ENCODE measurements at places on chromosomes 16 and 17.
A peak's percentile ranks its signal among the peaks of the same experiment; 100 is the strongest.

DNA sequence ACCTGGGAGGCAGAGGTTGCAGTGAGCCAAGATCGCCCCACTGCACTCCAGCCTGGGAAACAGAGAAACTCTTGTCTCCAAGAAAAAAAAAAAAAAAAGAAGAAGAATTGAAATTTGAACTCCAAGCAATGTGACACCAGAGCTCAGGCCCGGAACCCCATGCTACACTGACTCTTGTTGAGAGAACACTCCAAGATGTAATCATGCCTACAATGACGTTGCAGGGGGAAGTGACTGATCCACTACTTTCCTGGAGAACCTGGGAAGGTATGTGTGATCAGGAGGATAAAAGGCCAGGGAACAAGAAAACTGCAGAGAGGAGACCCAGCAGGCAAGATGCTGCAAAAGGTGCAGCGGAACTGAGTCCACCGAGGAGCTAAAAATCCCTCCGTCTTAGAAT is 57.9 kb downstream of the ADCY9 start:
- DNase-seq = no peak

GRCh38 chr16:51137097-51137496 is 14.0 kb downstream of the SALL1 start:
- DNase-seq = no peak

GRCh38 chr16:82639666-82640336 is 13.0 kb downstream of the CDH13 start:
- DNase-seq = no peak

- no peak for DNase-seq
These were observed 114.6 kb downstream of the PITPNC1 start for GRCh38 chr17:67491681-67492024.

DNA sequence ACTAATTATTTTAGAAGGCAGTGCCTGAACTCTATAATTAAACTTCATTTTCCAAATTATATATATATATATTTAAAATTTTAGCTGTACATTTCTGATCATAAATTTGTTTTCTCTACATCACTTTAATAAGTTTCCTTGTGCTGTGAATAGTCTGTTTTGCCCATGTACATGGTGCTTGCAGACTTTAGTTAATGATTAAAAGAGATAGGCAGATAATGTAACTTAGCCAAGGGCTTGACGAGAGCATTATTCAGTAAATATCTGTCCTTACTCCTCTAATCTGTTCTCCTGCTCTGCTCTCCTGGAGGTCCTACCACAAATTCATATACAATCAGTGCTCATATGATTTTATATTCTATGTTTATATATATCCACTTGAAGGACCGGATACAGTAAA is 595.2 kb upstream of the KIF2B start:
- DNase-seq = no peak

GRCh38 chr17:10278218-10278617 is 79.8 kb upstream of the GAS7 start:
- no peak for DNase-seq

GRCh38 chr16:80803339-80804055 is 901 bp downstream of the CDYL2 start:
- DNase-seq = no peak

GRCh38 chr17:82874011-82874835 is 34.4 kb upstream of the ZNF750 start:
- no peak for DNase-seq

GRCh38 chr16:15879255-15879811 is 9.1 kb downstream of the CEP20 start:
- DNase-seq = peak; percentile 1

DNA sequence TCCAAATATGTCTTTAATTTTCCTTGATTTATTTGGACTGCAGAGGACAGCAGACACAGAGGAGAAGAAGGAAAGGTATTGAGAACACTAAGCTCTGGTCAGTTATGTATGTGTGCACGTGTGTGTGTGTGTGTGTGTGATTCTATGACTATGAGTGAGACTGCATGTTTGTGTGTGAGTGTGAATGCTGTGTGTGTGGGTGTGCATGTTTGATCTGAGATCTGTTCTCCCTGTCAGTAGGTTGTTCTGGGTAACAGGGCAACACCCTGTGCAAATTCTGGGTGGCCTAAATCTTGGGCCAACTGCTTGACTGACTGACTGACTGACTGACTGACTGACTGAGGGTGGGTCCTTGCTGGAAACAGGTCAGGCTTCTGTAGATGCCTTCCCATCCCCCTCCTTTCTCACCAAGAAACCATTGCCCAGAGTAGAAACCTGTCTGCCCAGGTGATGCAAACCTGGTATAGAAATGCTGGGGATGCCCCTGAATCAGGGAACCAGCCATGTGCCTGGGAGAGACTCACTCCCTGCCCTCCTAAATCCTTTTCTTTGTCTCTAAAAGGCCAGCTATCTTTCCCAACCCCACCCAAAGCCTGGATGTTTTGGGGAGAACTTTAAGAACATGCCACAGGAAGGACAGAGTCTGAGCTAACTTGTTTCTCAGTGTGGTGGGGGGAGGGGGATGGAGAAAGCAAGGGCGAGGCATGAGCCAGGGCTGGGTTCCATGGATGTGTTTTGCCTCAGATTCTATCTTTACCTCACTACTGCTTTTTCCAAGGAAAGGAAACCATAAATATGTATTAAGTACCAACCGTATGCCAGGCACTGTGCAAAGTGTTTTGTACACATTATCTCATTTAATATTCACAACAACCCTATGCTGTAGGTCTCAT is 4.5 kb upstream of the NR1D1 start:
- no peak for DNase-seq

GRCh38 chr17:83144421-83145357 is 65.3 kb downstream of the METRNL start:
- no peak for DNase-seq

GRCh38 chr17:13310858-13311257 is 290.9 kb downstream of the HS3ST3A1 start:
- DNase-seq = no peak

DNA sequence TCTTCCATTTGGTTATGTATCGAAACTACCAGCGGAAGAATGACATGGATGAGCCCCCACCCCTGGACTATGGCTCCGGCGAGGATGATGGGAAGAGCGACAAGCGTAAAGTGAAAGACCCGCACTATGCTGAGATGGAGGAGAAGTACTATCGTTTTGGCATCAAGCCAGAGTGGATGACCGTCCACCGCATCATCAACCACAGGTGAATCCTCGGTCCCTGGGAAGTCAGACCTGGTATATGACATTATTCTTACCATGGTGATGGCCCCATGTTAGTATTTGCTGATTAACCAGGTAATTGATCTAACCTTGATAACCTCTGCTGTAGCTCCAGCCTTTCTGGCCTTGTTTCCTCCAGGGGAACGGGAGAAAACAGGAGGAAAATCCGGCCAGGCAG is 8.5 kb downstream of the CHD3 start:
- DNase-seq = no peak
